Stimulated activated CD8-positive, alpha-beta memory T cell treated with anti-CD3 and anti-CD28 coated beads, Interleukin-7, amount 100 ng/mL, for 4 hours (primary cell): ENCODE measurements at places on chromosomes 6 and 20.

DNA sequence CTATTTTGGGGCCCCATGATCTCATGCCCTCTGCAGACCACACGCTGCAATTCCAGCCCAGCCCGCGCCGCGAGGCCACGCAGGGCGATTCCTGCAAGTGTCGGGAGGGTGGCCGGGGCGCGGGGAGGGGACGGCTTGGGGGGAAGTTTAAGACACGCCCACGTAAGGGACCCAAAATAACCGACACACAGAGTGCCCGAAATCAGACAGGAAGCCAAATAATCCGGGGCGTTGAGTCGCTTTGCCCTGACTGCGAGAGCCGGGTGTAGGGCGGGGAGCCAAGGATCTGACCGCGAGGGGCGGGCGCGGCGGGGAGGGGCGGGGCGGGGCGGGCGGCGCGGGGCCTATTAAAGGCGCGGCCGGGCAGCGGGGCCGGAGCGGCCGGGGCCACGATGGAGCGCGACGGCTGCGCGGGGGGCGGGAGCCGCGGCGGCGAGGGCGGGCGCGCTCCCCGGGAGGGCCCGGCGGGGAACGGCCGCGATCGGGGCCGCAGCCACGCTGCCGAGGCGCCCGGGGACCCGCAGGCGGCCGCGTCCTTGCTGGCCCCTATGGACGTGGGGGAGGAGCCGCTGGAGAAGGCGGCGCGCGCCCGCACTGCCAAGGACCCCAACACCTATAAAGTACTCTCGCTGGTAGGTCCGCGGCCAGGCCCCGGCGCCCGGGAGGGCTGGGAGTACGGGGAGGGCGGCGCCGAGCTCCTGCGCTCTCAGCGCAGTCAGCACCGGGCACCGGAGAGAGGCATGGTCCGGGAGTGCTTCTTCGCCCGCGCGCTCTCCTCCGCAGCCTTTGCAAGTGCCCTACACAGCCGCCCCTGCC, at the start of gene ENPP1:
Gene ENPP1 (plus strand): TSS at position 377 of the 816 bp plus-strand sequence. CDS start 16 bp downstream, at position 393.
- DNase-seq: peak; percentile 23

GRCh38 chr6:39484276-39484675, 161.8 kb upstream of the KCNK16 start:
- no peak for DNase-seq

DNA sequence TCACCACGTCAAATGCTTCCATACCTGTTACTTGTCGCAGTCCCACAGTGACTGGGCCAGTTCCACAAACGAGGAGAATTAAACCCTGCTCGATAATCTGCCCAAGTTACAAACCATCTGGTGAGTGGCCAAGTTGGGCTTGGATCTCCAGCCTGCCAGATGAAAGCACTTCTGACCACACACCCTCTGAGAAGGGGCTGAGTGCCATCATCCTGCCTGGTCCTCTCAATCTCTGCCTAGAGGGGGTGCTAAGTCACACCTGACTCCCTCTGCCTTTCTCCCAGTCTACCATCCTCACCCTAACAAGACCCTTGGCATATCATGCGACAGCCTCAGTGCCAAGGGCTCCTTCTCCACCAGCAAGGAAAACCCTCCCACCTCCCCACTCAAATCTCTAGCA, 15.8 kb downstream of the RRP36 start:
- no peak for DNase-seq

DNA sequence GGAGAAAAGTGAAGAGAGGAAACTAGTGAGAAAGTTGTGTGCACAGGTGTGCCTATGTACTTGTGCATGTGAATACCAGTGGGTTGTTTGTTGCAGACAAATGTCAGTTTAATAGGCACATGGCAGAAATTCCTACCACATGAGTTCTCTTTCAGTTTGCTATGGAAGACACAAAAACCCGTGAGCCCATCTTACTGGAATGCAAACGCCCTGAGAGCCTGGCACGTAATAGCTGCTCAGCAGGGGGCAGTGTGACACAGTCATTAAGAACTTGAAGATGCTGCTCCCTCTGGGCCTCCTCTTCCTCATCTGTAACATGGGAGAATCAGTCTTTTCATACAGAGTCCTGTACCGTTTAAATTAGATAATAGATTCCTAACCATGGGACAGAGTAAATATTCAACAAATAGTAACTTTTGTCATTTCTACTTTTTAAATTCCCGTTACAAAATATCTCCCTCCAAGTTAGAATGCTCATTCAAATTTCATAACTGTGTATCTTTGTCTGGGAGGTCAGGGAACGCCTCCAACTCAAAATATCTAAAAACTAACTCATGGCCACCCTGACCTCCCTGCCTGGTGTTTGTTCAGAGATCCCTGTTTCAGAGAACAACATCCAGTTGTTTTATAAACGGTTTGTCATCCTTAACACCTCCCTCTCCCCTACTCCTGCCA, 802.9 kb downstream of the MAFB start:
- DNase-seq: no peak

DNA sequence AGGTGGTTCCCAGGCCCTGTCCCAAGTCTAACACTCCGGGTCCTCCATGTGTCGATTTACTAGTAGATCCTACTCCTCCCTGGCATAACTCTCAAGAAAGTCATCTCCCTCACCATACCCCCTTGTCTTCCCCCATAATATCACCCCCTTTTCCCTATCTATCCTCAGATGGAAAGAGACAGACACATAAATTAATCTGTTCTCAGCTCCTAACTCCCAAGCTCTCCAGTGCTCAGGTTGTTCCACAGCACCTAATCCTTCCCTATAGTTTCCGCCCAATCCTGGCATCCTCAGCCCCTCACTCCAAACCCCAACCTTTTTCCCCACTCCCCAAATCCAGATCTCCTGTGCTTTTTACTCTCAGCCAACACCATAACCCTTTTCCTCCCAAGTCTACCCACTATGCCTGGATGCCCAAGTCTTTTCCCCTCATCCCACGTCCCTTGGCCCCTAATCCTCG, 808 bp downstream of the ILRUN start:
- DNase-seq: no peak

DNA sequence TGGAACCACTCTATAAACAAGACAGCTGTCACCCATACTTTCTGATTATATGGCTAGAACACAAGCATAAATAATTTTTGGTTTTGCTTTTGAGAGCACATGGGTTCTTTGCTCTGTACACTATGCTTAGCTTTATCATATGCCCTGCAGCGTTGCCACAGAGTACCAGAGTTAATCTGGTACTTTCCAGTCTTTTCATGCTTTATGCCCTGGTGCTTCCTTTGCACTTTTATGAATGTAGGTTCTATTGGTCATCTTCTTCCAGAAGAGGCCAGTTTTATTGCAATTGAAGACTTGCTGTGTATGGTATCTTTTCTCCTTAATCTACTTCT, 20.8 kb downstream of the SHLD1 start:
- DNase-seq: no peak

DNA sequence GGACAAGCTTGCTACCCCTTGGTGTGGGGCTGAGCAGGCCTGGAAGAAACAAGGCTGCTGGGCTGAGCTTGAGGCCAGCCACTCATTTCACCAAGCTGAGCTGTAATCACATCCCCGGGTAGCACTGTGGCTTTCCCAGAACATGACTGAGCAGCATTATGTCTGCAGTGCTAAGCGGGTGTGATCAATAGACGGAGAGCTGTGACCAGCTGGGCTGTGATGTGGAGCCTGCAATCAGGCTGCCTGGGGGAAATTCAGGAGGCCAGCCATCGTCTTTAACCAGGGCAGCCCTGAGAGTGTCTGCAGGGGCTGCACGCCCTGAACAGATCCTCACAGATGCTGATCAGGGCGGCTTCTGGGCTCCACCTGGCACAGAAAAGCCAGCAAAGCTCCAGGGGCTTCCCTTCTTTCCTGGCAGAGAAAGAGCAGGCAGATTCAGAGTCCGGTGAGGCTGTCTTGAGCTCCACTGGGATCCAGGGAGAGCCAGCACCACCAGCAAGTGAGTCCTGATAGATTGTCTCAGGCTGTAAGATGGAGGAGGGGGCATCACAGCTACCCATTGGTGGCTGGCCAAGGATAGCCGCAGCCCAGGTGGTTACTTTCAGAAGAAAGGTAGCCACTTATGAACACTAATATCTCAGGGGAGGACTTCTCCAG, 165.9 kb downstream of the NRN1 start:
- DNase-seq: no peak

GRCh38 chr20:34334654-34335407, 28.2 kb upstream of the ITCH start:
- no peak for DNase-seq

DNA sequence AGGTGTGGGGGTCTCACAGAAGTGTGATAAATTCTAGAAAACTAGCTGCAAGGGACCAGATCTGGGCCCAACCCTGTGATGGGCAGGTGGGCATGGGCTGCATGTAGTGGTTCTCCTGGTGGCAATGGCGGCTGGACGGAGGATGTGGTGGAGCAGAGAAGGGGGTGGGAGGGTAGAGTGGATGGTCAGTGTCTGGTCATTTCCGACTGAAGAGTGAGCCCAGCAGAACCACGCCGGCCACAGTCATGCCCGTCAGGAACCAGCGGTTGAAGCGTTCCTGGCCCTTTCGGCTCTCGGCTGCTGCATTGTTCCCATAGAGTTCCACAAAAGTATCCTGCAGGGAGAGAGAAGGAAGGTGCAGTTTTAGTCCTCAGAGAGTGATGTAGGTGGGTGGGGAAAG, 28.0 kb downstream of the COX4I2 start:
- DNase-seq: no peak

GRCh38 chr6:26454631-26455030, 3.1 kb upstream of the BTN2A1 start:
- DNase-seq: no peak
